PC-3 (cell line): ENCODE measurements at places on chromosomes 5 and 9. TPM values are rescaled to one million over a fixed set of nuclear protein-coding genes. Genes with fewer than 3 reads are reported as not detected.
A peak's percentile ranks its signal among the peaks of the same experiment; 100 is the strongest.

The SPATA9 gene
- not detected in 2 replicates for total RNA-seq

The PLPP7 gene
- 0.98 TPM in 1 of 2 replicates, not detected in the other for total RNA-seq

The WHRN gene
- 10.5 and 15.3 TPM in 2 replicates for total RNA-seq

The SPEF2 gene
- 2.3 and 2.7 TPM in 2 replicates for total RNA-seq

GRCh38 chr5:84438456-84438855 lies 53.8 kb upstream of the EDIL3 start:
- H3K27me3 ChIP-seq: no peaks in the 10 kb centered on the region
- no peak overlapping the region for H3K4me3 ChIP-seq
- peak overlapping the region; percentile 84 for H3K27ac ChIP-seq
- no peaks in the 10 kb centered on the region for H3K36me3 ChIP-seq

DNA sequence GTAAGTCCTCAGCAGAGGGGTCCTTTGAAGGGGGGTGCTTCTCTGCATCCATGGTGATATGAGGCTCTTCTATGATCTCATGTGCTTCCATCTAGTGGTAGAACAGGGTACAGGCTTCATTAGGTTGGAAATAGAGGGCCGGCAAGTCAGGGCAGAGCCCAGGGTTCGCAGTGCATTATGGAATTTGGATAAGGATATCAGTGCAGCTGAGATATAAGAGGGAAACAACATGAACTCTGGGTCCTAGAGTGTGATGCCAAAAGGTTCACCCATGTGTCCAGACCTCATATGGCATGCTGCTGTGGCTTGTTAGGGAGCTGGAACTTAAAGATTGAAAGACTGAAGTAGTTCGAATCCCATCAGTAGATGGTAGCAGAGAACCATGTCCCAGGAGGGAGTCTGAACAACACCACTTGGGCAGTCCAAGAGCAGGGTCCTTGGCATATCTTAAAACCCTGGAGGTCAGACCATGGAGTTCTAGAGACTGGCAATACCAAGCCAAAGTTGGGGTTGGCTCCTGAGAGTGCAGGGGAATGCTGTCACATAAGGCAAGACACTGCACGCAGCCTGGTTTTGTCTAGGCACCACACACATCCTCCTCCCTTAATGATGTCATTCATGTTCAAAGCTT lies 2.3 kb downstream of the FAM221B start:
- H3K36me3 ChIP-seq: no peaks in the 10 kb centered on the region
- peaks cover 8% of the 10 kb centered on the region; the same call in 1 of the 2 replicates for H3K4me1 ChIP-seq
- H3K4me3 ChIP-seq: no peak overlapping the region
- DNase-seq: peak; percentile 64
- H3K27ac ChIP-seq: no peak overlapping the region

GRCh38 chr5:76443066-76443800 lies 40.1 kb downstream of the IQGAP2 start:
- H3K4me1 ChIP-seq: no peaks in the 10 kb centered on the region
- H3K36me3 ChIP-seq: no peaks in the 10 kb centered on the region
- H3K4me3 ChIP-seq: no peak overlapping the region
- no peak overlapping the region for H3K27ac ChIP-seq

DNA sequence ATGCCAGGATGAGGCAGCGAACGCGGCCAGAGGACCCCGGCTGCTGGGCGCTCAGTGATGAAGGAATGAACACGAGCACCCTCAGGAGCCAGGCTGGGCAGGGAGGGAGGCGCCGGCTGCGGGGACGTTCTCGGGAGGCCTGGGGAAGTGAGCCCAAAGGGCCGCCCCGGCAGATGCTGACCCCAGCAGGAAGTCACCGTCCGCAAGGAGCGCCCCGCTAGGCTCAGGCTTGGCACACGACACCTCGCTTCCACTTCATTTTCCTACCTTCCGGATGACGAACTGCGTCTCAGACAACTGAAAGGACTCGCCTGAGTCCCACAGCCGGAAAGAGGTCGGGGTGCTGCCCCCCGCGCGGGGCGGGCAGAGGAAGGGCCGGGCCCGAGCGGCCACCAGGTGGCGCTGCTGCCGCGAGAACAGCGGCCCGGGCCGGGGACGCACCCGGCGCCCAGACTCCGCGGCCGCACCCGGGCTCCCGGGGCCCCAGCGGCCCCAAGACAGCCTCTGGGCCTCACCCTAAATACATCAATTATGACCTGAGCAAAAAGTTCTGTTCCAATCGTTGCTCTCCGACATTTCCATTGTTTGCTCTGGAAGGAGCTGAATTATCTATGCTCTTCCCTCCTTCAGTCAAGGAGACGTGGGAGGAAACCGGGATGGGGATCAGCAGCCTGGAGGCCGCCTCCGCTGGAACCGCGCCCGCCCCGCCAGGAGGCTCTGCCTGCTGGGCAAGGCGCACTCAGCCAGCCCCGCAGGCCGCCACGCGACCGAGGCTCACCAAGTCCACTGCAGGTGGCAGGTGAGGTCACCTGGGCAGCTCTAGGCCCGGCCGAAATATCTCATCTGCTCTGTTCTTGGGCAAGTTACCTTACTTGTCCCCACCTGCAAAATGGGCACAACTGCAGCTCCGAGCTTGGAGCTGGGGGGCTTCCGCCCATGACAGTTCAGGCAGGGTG lies 107.0 kb downstream of the ZNF354C start:
- no peak overlapping the region for H3K27ac ChIP-seq
- H3K4me3 ChIP-seq: no peak overlapping the region; the same call in 1 of the 2 replicates
- no peaks in the 10 kb centered on the region for H3K4me1 ChIP-seq
- H3K36me3 ChIP-seq: no peaks in the 10 kb centered on the region
- peak; percentile 38 for DNase-seq
